Type B pancreatic cell (in vitro differentiated cells): ENCODE measurements at places on chromosomes 5 and 9.

DNA sequence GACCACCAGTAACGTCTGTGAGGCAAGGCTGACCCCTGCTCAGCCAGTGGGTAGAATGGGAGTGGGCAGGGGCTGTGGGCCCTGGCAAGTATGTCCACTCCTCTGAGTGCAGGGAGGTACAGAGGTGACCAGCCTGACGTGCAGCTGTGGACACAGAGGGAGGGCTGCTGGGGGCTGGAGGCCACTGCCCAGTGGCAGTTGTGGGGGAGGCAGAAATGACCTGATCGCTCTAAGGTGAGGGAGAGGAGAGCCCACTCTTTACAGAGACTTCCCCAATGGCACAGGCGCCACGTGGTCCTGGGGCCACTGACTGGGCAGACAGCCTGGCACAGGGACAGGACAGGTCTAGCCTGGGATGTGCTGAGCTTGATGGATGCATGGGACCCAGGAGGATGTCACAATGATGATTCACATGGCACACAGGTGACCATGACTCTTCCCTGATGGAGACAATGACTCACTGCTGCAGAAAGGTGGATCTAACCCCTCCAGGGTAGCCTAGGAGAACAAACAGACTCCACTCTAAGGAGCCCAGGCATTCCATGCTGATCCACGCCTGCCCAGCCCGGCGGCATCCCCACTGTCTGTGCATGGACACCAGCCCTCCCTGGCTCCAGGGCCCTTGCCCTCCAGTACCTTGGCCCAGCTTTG, 7.7 kb downstream of the LPCAT1 start:
- peak overlapping the region; percentile 95 for H3K27ac ChIP-seq
- H3K27me3 ChIP-seq, result no peaks in the 10 kb centered on the region
- peak overlapping the region; percentile 65 for H3K4me3 ChIP-seq
- H3K4me1 ChIP-seq, result peaks cover 28% of the 10 kb centered on the region
- DNase-seq, result peak; percentile 54

GRCh38 chr5:169974121-169974770, 6.0 kb downstream of the INSYN2B start:
- no peaks in the 10 kb centered on the region for H3K36me3 ChIP-seq
- DNase-seq, result no peak
- peaks cover 39% of the 10 kb centered on the region for H3K27me3 ChIP-seq
- no peak overlapping the region for H3K4me3 ChIP-seq
- H3K27ac ChIP-seq, result no peak overlapping the region

DNA sequence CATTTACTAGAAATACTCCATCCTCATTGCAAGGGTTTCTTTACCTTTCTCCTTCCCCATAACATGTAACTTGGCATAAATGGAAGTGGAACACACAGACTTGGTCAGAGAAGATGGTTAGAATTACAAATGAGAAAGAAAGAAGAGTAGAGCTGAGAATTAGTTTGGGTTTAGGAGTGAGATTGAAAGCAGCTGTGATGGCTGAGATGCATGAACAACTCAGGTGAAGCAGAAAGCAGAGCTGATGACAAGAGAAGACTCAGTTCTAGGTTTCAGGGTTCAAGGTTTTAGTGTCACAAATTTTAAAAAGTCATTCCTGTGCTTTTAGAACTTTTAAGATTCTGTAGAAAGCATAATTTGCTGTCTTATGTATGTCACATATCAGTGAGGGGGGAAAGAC, 54.0 kb downstream of the TMEM161B start:
- no peaks in the 10 kb centered on the region for H3K4me1 ChIP-seq
- H3K36me3 ChIP-seq, result peaks cover 37% of the 10 kb centered on the region
- no peaks in the 10 kb centered on the region for H3K27me3 ChIP-seq
- H3K27ac ChIP-seq, result no peak overlapping the region
- H3K4me3 ChIP-seq, result no peak overlapping the region

- H3K36me3 ChIP-seq, result no peaks in the 10 kb centered on the region
- no peak overlapping the region for H3K4me3 ChIP-seq
- no peak for DNase-seq
- no peak overlapping the region for H3K27ac ChIP-seq
Observed at GRCh38 chr9:130927995-130928900, 10.8 kb downstream of the FIBCD1 start.

DNA sequence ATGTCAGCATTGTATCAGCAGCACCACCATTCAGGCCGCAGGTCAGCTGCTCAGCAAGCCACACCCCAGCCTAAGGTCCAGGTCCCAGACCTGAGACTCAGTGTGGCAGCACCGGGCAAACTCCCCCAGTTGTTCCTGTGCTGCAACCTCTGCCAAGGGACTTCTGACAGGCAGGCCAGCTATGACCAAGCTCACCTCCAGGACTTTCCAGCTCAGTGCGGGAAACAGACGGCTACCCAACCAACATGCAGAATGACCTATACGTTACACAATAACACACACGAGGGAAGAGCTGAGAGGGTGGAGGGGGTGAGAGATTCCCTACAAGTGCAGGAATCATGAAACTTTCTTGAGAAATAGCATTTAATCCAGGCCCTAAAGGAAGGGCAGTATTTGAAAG, 143.7 kb downstream of the FSTL4 start:
- H3K27ac ChIP-seq, result no peak overlapping the region
- no peaks in the 10 kb centered on the region for H3K36me3 ChIP-seq
- no peak for DNase-seq
- H3K4me1 ChIP-seq, result peaks cover 12% of the 10 kb centered on the region

- no peak for DNase-seq
- no peak overlapping the region for H3K4me3 ChIP-seq
- peaks cover 7% of the 10 kb centered on the region for H3K27me3 ChIP-seq
Observed at GRCh38 chr5:76356887-76357286, 46.2 kb upstream of the IQGAP2 start.

GRCh38 chr5:158162026-158162425, 303.1 kb upstream of the CLINT1 start:
- H3K36me3 ChIP-seq, result no peaks in the 10 kb centered on the region
